Left ventricle myocardium inferior (tissue), 1 donor: ENCODE measurements at places on chromosomes 2 and 18. TPM values are rescaled to one million over a fixed set of nuclear protein-coding genes. Genes with fewer than 3 reads are reported as not detected.

The DTNB gene
- 4.5 TPM for total RNA-seq

The BCL2 gene
- total RNA-seq: 7.3 TPM

The PRSS56 gene
- total RNA-seq: not detected

- no peak for DNase-seq
Measured at GRCh38 chr2:131058920-131059319, 34.3 kb downstream of the FAM168B start.

DNA sequence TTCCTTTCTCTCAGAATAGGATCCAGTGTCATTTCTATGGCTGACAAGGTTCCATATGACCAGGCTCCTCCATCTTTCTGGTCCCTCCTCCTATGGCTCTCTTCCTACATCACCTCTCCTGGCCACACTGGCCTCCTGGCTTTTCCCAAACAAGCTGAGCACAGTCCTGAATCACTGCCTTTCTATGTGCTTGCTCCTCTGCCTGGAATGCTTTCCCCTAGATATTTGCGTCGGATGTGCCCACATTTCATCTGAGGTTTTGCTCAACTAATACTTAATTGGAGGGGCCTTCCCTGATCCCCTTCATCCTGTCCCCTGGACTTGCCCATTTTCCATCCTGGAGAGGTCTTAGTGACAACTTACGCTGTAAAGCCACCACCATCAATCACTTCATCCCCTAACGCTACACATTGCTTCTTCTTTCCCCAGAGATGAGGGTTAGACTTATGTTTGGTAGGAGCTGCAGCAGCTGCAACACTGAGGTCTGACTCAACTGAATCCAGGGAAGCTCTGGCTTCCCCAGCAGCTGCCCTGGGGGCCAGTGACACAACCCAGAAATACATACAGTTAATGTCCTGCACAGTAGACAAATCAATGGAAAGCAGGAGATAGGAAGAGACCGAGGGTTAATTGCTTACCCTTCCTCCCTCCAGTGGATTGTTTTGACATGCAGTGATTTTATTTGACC, 42.9 kb downstream of the QPCT start:
- DNase-seq: no peak

DNA sequence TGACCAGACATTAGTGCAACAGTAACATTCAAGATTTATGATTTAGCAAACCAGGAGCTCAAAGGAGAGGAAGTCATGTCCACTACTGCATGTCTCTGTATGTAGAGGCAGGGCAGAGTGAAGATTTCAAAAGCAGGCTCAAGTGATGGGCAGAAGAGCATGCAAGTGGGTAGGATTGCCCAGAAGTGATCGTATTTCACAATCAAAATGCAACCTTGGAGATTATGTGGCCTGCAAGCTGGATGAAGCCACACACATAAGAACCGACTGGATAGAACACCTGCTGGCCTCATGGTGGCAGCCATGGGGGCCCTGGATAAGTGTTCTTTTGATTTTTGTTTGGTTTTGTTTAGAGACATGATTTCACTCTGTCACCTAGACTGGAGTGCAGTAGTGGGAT, 286.8 kb upstream of the RAB12 start:
- DNase-seq: no peak
